ENCODE measurements at places on chromosomes 3 and 15.

- no peaks in the 10 kb centered on the region for H3K27me3 ChIP-seq
- no peaks in the 10 kb centered on the region for H3K4me1 ChIP-seq
- no peak for DNase-seq
- no peak overlapping the region for H3K4me3 ChIP-seq
Measured at GRCh38 chr3:34294240-34294639, 495.8 kb downstream of the PDCD6IP start.

DNA sequence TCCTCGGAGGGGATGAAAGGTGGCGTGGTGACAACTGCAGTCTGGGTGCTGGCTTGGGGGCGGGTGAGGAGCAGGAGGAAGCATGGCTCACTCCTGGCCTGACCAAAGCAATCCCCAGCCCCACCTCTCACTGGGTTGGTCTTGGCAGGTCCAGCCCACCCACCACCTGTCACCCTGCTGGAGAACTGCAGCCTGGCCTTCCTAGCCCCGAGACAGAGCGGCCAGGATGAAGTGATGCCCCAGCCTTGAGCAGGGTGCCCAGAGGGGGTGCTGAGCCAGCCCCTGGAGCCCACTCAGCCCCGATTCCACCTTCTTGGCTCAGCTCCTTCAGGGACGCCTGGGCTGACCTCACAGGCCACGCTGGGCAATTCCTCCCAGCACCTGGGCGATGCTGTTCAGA lies 89.9 kb downstream of the IQSEC1 start:
- H3K4me3 ChIP-seq, result no peak overlapping the region
- DNase-seq, result no peak
- H3K27me3 ChIP-seq, result no peaks in the 10 kb centered on the region
- no peaks in the 10 kb centered on the region for H3K36me3 ChIP-seq
- H3K4me1 ChIP-seq, result no peaks in the 10 kb centered on the region
- H3K27ac ChIP-seq, result no peak overlapping the region

DNA sequence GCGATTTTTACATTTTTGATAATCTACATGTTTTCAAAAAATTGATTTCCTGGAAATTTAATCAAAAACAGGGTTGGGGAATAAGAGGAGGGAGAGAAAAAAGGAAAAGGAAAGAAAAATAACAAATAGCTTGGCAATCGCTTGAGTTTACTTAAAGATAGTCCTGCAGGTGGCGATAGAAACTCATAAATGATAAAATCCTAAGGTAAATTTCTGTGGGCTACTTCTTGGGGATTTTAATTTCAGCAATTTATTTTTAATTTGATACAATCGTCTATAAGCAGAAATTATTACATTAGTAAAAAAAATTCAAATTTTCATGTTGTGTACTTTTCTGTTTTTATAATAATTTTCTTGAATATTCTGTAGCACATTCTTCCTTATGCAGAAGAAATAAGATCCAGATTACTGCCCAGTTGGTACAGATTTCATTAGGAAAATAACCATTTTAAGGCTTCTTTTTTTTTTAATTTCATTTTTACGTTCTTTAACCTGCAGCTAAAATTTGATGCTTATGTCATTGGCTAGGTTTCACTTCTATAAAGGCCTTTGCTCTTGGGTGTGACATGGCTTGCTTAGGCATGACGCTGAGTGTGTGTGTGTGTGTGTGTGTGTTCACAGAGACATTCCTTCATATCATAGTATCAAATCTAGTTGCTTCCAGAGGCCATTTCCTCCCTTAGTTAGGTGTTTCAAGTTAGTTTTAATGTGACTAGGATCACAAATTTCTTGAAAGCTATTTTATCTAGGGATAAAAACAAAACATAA lies 181.8 kb downstream of the MCTP2 start:
- no peak overlapping the region for H3K27ac ChIP-seq
- no peaks in the 10 kb centered on the region for H3K27me3 ChIP-seq
- H3K4me1 ChIP-seq, result no peaks in the 10 kb centered on the region
- DNase-seq, result no peak

DNA sequence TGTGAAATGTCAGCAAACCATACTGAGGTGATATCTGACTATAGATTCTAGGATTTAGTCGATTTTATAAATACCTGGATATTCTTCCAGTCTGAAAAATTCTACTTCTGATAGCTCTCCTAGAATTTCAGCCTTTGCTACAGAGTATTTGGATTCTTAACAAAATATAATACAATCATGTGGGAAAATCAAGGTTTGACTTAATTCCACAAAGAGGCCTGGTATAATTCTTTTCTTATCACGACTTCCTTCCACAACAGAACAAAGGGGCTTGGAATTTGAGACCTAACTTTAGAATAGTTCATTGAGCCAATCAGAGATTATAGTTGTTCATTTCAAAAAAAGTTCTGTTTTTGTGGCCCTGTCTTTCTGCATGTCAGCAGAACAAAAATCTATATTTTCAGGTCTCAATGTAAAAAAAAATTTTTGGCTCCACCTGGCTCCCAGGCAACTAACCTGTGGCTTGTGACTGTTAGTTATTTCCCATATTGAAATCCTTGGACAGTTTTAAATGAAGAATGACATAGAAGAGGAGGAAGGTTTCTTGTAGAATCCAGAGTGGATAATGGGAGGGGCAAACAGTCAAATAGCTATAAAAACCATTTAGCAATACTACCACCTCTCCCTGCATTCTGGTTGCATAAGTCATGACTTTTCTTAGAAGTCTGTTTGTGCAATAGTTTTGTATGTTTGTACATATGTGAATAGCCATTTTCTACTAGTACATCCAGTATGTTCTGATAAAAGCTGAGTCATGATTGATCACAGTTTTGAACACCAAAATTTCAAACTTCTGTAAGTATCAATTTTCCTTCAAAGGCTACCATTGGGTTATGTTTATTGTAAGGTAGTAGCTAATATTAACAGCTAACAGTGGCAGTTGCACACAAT lies 4.0 kb downstream of the TM4SF1 start:
- no peak for DNase-seq
- no peak overlapping the region for H3K4me3 ChIP-seq
- H3K36me3 ChIP-seq, result no peaks in the 10 kb centered on the region

DNA sequence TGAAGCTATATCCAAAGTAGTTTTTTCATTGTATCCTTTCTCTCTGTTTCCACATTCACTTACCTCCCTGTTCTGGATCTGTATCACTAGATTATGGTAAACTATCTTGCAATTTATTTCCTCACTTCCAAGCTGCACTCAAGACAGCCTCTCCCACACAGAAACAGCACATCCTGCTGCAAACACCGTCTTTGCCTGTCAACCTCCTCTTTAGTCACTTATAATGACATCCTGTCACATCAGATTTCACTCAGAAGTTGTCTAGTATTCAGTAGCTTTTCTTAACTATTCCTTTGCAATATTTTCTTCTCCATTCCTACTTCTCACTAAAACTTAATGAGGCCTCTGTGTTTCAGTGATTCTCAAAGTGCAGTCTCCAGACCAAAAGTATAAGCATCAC lies 490.8 kb downstream of the IGSF11 start:
- no peaks in the 10 kb centered on the region for H3K27me3 ChIP-seq
- no peaks in the 10 kb centered on the region for H3K4me1 ChIP-seq
- H3K27ac ChIP-seq, result no peak overlapping the region
- no peak overlapping the region for H3K4me3 ChIP-seq
- no peak for DNase-seq

- no peaks in the 10 kb centered on the region for H3K4me1 ChIP-seq
- H3K36me3 ChIP-seq, result no peaks in the 10 kb centered on the region
Measured at GRCh38 chr15:60647246-60647645, 168.3 kb upstream of the ICE2 start.

DNA sequence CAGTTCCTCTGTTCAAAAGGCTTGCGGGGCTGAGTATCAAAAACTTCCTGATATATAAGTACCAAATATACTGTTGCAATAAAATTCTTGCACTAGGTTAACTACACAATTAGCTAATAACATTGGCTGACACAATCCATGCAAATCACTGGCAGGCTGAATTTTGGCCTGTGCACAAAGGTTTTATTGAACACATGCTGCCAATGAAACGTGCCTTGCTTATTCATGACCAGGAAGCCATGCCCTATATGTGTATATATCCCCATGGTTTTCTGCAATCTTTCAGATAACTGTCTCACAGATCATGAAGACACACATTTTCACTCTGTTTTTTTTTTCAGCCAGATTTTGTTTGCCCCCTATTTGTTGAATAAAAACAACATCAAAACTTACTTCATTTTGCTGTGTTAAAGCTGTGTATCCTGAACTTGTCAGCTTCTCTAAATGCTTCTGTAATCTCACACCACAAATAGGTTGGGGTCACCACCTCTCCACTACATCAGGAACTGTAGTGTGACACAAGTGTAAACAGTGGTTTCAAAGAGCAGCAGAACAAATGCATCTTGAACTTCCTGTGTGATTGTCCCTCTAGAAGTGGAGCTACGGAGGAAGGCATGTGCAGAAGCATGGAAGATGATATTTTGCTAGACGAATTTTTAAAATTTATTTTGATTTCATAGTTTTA lies 920.7 kb upstream of the NR2F2 start:
- no peak for DNase-seq
- no peak overlapping the region for H3K4me3 ChIP-seq
- H3K27me3 ChIP-seq, result no peaks in the 10 kb centered on the region
- no peaks in the 10 kb centered on the region for H3K36me3 ChIP-seq
- no peak overlapping the region for H3K27ac ChIP-seq

DNA sequence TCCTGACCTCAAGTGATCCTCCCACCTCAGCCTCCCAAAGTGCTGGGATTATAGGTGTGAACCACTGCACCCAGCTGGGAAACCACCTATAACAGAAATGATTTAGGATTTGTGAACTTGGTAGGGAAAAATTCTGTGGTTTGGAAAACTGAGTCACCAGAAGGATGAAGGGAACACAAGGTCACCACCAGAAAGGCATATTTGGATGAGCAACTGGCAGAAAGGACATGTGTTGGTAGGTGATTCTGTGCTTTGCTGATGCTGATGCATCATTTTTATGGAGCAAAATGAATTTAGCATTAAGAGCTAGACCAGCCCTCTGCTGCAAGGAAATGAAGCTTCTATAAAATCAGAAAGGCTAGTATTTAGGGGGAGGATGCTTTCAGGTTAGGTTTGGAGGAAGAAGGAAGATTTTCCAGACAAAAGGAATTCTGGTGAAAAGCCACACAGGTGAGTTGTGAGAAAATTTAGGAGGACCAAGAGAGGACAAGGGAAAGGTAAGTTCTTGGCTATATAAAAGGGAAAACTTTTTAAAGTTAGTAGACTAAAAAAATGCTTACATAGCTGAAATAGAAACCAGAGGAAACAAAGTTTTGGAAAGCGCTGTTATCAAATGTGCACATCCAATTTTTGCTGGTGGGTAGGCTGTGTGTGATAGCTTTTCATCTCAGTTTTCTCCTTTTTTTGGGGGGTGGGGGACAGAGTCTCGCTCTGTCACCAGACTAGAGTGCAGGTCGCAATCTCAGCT lies 3.6 kb downstream of the PXK start:
- no peak overlapping the region for H3K27ac ChIP-seq
- no peaks in the 10 kb centered on the region for H3K36me3 ChIP-seq
- no peaks in the 10 kb centered on the region for H3K27me3 ChIP-seq

GRCh38 chr3:149588909-149589308 lies 68.9 kb downstream of the WWTR1 start:
- H3K27me3 ChIP-seq, result no peaks in the 10 kb centered on the region
- no peaks in the 10 kb centered on the region for H3K36me3 ChIP-seq
- no peak for DNase-seq

- no peaks in the 10 kb centered on the region for H3K27me3 ChIP-seq
- H3K4me3 ChIP-seq, result no peak overlapping the region
- no peak for DNase-seq
- no peaks in the 10 kb centered on the region for H3K4me1 ChIP-seq
Measured at GRCh38 chr3:153967260-153967659, 153.9 kb upstream of the ARHGEF26 start.

DNA sequence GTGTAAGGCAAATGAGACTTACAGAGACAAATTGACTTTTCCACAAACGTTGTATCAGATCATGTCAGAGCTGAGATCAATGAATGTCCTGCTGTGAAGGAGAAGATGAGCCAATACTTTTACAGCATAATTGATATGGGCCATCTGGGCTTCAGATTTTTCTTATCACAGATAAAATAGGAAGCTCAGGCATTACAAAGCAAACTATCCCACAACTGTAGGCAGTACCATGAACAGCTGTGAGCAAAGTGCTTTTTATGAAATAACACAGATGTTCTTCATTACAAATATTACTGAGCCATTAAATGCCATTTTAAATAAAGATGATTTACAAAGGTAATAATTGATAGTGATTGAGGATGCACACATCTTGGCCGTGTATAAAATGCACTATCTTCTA lies 852.3 kb downstream of the OTOL1 start:
- H3K4me3 ChIP-seq, result no peak overlapping the region
- H3K4me1 ChIP-seq, result no peaks in the 10 kb centered on the region
- H3K27me3 ChIP-seq, result no peaks in the 10 kb centered on the region

GRCh38 chr15:80179935-80180334 lies 27.1 kb downstream of the FAH start:
- no peak for DNase-seq
- H3K27ac ChIP-seq, result no peak overlapping the region
- no peaks in the 10 kb centered on the region for H3K36me3 ChIP-seq

DNA sequence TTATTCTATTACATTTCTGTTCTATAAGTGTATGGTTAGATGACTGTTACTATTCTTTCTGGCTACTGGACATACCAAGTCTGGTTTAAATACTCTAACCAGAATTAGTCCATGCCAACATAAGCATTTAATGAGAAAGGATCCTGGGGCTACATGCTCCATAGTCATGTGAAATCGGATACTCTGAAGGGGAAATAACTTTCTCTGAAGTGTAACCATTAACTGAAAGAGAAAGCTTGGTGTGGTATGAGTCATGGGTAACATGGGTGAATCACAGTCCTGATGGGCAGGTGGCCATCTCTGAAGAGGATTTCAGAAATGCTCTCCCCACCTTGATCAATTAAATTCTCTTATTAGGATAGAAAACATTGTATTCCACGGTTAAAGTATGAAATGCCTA lies 69.4 kb downstream of the FHIT start:
- no peaks in the 10 kb centered on the region for H3K36me3 ChIP-seq
- no peaks in the 10 kb centered on the region for H3K27me3 ChIP-seq
- no peak overlapping the region for H3K4me3 ChIP-seq
- H3K4me1 ChIP-seq, result no peaks in the 10 kb centered on the region
- no peak for DNase-seq
- no peak overlapping the region for H3K27ac ChIP-seq

GRCh38 chr3:34534013-34534412 lies 735.6 kb downstream of the PDCD6IP start:
- H3K4me1 ChIP-seq, result no peaks in the 10 kb centered on the region
- H3K27me3 ChIP-seq, result no peaks in the 10 kb centered on the region
- H3K4me3 ChIP-seq, result no peak overlapping the region
- no peaks in the 10 kb centered on the region for H3K36me3 ChIP-seq

- H3K36me3 ChIP-seq, result no peaks in the 10 kb centered on the region
- H3K27ac ChIP-seq, result no peak overlapping the region
Measured at GRCh38 chr3:481680-482079, 285.1 kb downstream of the CHL1 start.

- H3K27me3 ChIP-seq, result no peaks in the 10 kb centered on the region
- H3K36me3 ChIP-seq, result no peaks in the 10 kb centered on the region
- no peak overlapping the region for H3K4me3 ChIP-seq
Measured at GRCh38 chr3:116241677-116242076, 203.6 kb downstream of the LSAMP start.

- no peak overlapping the region for H3K27ac ChIP-seq
- H3K27me3 ChIP-seq, result no peaks in the 10 kb centered on the region
- peak; percentile 43 for DNase-seq
- H3K4me1 ChIP-seq, result no peaks in the 10 kb centered on the region
- no peak overlapping the region for H3K4me3 ChIP-seq
Measured at GRCh38 chr15:68316061-68316804, 38.7 kb downstream of the FEM1B start.

Measured in breast epithelium (tissue), 4 donors.